ENCODE measurements at places on chromosomes 12 and 14.

DNA sequence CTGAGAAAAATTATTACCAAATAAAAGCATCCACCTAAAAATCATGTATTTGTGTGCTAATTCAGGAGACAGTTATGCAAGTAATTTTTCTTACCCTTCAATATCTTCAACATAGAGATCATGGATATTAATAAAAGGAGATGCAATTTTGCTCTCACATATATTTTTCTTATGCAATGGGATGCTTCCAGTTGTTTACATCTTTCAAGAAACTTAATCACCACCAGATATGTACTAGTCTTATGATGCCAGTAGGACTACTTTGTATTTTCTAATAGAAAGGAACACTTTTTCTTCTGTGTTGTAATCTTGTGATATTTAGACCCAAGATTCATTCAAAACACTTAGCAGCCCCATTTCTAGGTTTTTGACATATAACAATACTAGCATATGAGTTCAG is 107.6 kb downstream of the NAV3 start:
- DNase-seq: no peak

GRCh38 chr14:48936849-48937248 is 649.3 kb downstream of the RPS29 start:
- DNase-seq: no peak

- DNase-seq: no peak
These were observed 593.0 kb upstream of the ATP2B1 start for GRCh38 chr12:90301561-90302133.

- DNase-seq: no peak
These were observed 788.4 kb downstream of the AACS start for GRCh38 chr12:125853670-125854069.

DNA sequence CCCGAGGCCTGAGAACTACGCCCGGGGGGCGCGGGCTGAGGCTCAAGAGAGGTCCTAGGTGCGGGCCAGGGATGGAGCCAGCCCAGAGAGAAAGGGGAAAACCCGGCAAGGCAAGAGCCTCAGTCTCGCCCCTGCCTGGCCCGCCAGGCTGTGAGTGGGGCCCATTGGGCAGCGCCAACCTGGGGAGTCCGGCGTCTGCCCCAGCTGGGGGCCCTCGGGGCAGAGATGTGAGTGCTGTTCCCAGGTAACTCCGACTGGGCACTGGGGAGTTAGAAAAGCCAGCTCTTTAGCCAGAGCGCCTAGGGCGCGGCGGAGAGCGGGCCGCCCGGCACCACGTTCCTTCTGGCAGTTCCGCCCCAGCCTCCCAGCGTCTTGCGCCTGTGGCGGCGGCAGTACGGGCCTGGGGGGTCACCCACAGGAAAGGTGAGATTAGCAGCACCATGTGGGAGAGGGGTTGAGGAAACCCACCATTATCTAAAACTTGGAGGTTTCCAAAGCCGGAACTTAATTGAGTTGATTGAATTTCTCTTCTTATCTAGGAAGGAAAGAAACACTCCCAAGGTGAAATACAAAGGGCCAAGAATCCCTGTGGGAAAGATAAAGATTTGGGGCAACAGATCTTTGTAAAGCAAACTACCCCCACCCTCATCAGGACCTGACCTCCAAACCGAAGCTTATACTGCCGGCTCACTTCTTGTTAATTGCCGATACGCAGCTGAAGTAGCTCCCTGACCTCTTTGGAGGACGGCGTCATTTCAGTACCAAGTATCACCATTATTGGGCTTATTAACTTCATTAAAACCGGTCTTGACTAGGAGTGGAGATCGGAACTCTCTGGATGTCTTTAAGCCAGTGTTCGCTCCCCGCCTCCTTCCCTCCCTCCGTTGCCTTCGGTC is 11.6 kb downstream of the OTX2 start:
- no peak for DNase-seq

Measured in brain pericyte (primary cell).